ENCODE measurements at places on chromosomes 5 and 9.
A peak's percentile ranks its signal among the peaks of the same experiment; 100 is the strongest.

DNA sequence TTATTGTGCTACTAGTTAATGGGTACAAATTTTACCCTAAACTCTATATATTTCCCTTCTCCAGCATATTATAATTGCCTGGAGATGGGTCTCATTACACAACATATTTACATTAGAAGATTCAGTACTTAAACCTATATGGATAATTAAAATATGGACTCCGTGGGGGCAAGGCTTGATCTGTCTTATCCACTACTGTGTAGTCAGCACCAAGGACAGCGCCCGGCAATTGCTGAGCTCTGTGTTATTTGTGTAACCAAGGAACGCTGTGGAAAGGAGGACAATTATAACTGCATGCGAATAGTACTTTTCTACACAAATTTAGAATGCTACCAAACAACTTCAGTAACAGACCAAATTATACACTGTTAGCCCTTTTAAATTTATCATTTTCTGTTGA lies 77.7 kb downstream of the DNAH5 start:
- DNase-seq, result peak; percentile 35

- no peak for DNase-seq
Measured at GRCh38 chr5:169339869-169340268, 38.9 kb upstream of the SLIT3 start.

- DNase-seq, result peak; percentile 95
Measured at GRCh38 chr5:32542216-32543059, 42.9 kb upstream of the SUB1 start.

- DNase-seq, result no peak
Measured at GRCh38 chr5:36949593-36949992, 73.0 kb downstream of the NIPBL start.

DNA sequence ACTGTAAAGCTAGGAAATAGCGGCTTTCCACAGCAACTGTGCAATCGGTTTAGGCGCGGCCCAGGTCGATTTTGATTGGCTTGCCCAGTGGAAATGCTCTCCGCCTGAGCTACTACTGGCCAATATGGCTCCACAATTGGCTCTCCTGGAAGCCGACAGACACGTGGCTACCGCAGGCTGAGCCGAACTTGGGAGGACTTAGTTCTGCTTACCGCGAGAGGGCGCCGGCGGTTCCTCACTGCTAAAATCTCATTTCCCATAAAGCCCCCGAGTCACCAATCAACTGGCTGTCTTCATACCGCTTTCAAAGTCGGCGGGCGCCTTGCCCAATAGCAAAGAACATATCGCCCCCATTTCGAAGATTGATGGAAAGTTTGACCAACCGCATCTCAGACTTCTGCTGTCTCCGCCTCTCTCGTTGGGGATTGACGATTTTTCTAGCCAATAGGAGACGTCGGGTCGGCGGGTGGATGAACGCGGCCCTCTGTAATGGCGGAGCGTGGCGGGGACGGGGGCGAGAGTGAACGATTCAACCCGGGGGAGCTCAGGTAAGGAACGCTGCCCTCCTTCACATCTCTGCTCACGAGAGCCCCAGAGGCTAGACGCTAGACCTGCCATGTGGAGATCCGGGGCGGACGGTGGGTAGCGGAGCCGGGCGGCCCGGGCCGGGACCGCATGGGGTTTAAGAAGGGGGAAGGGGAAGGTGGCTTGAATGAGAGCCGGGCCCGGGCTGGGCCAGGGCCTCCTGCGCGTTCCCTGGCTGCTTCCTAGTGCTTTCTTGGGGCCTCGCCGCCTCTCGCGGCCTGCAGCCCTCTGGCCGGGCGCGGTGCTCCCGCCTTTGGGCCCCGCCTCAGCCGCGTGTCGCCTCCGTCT lies at the start of gene TCERG1:
TCERG1 (plus strand) TSS at position 473 of the 873 bp plus-strand sequence; CDS start at position 490, 17 bp downstream.
- peak; percentile 100 for DNase-seq

DNA sequence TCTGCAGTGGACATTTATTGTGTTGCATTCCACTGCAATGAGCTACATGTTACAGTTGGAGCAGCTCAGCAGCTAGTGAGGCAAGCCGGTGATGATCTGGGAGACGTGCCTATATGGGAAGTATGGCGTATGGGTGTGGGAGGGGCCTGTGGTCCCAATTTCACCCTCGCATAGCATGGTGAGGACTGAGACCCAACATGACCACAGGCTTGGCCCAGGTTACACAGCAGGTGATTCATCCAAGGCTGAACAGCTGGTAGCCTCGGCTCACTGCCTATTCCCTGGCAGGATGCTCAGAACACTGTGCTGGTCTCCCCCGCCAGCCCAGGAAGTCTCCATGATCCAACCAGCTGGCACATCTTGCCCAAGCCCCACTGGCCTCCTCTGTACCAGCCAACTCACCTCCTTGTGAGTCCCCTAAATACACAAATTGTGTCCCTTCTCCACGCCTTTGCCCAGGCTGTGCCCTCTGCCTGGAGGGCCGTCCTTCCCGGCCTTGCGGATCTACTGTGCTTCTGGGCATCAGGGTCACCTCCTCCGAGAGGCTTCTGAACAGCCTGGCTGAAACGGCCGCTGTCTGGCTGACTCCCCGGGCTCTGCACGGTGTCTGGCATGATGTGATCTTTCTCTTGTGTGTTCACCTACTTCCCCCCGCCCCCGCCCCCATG lies 81.4 kb downstream of the NSUN2 start:
- DNase-seq, result no peak
